ENCODE measurements at places on chromosomes 7 and 10. TPM values are rescaled to one million over a fixed set of nuclear protein-coding genes. Genes with fewer than 3 reads are reported as not detected.

IDI2 gene
- not detected for total RNA-seq

- no peak for DNase-seq
These were observed 313.3 kb upstream of the AKR1E2 start for GRCh38 chr10:4512671-4513240.

DNA sequence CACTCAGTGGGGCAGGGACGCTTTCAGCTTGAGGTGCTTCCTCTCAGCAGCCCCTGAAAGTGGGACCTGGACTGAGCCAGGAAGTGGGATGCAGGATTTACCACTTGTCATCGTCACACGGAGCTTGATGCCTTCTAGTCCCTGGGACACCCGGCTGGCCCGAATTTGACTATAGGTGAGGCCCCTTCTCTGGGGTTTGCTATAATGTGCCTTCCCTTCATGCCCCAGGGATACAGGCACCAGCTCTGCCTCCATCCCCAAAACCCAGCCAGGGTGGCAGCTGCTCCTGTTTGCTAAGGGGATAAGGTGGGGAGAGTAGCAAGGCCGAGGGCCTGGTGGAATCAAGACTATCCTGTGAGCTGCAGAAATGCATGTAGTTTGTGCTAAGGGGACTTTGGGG lies 235.0 kb downstream of the GLRX3 start:
- peak; percentile 72 for DNase-seq

DNA sequence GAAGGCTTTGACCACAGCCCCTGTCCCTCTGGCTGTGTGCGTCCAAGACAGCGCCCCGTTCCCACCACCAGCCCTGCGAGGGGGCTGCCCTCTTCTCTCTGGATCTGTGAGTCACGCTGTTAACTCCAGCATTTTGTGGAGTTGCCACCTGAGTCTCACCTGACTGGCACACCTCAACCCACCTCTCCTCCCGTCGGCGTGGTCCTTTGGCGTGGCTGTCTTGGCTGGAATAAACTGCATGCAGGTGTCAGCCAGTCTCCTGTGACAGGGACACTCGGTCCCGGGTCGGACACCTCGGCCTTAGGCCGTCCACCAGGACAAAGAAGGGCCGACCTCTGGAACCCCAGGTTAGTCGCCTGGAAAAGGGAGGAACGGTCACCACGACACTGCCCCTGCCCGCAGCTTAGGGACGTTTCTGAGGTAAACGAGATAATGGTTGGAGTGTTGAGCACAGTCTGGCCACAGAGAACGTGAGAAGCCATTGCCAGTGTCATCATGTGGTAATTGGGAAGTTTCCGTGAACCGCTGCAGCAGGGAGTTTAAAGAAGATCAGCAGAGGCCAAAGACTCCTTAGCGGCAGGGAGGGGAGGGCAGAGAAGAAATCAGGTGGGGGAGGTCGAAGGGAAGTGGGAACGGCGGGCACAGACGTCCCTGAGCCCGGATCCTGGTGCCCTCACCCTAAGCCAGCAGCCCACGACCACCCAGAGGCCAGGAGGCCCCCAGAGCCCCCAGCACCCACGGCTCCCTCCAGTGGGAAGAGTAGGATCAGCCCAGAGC lies 73.6 kb upstream of the FAM20C start:
- DNase-seq: peak; percentile 26

DNA sequence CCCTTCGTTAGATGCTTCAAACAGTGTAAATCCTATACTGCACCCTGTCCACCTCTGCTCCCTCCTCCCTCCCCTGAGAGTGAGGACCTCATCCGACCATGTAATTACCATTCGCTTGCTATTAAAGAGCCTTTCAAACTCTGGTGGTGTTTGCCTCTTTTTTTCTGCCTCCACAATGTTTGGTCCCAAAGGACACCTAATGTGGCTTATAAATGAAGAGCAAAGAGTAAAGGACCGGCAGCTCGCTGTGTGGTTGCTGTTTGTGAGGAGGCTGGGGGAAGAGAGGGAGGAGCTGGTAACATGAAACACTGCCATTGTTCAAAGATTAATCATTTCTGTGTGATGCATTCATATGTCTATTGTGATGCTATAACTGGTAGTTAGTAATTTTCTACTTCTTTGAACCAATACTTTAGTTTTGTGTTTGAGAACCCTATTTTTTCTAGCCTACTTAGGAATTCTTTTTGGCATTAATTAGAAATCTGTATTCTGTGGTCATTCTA lies 27.9 kb downstream of the MTURN start:
- DNase-seq: no peak

Data from mesenteric fat pad (tissue), 1 donor.